ENCODE measurements at places on chromosomes 12 and 14. TPM values are rescaled to one million over a fixed set of nuclear protein-coding genes. Genes with fewer than 3 reads are reported as not detected.

The PHLDA1 gene
- total RNA-seq, result 10.7 TPM

The CSRP2 gene
- total RNA-seq, result 41.7 TPM

The ST8SIA1 gene
- 9.4 TPM for total RNA-seq

DNA sequence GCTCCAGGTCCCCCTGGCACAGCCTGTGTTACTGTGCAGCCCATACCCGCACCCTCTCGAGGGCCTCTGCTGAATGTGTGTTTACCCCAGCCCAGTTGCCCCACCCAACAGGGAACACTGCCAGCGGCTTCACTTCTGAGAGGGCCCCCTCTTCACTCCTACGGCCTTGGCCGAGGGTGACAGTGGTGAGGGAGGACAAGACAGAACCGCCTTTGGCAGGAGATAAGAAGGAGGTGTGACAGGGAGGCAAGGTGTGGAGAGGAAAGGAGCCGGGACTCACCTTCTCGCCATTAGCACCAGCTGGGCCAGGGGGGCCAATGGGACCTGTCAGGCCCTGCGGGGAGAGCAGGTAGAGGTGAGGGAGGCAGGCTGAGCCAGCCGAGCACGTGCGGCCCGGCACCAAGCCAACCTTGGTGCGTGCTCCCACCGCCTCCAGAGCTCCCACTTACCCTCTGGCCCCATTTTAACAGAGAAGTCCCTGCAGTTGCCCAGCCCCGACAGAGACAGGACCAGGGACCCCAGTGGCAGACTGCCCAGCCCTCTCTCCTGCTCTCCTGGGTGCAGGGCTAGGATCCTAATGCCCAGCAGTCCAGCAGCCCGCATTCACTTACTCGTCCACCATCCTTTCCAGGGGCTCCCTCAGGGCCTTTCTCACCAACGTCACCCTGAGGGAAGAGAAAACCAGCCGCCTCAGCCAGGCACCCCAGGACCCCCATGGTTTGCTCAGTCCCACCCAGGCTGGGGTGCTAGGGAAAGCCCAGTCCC lies 18.3 kb downstream of the TMEM106C start:
- DNase-seq, result no peak

The B4GALNT3 gene
- 11.7 TPM for total RNA-seq

- no peak for DNase-seq
Observed at GRCh38 chr12:113445544-113446171, 23.5 kb downstream of the SDSL start.

- DNase-seq, result no peak
Observed at GRCh38 chr12:66210840-66211239, 21.8 kb downstream of the IRAK3 start.

DNA sequence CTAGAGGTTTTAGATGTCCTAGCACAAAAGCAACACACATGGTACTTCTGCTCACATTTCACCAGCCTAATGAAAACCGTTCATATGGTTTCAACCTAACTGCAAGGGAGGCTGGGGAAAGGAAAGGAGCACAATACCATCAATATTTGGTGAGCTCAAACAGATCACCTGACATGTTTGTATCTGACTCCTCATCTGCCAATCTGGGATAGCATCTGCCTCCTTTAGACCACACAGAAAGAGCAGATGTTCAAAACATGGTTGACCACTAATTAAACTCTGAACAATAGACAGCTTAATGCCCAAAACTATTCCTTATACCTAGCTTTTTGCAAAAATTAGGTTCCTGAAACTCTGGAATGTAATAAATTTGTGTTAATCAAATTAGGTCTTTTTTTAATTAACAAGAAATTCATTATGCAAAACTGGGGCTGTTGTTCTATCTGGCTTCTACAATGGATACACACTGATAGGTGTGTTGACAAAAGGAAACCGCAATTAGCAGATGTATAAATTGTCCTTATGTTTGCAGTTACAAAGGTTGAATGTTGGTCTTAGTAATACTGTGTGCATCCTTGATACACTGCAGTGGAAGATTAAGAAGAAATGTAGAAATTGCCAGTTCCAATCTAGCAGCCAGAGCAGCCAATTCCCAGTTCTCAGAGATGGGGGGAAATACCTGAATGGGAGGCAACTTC lies 89.3 kb downstream of the DUSP6 start:
- DNase-seq, result no peak

GRCh38 chr12:132117558-132117875 lies 26.6 kb downstream of the DDX51 start:
- no peak for DNase-seq

DNA sequence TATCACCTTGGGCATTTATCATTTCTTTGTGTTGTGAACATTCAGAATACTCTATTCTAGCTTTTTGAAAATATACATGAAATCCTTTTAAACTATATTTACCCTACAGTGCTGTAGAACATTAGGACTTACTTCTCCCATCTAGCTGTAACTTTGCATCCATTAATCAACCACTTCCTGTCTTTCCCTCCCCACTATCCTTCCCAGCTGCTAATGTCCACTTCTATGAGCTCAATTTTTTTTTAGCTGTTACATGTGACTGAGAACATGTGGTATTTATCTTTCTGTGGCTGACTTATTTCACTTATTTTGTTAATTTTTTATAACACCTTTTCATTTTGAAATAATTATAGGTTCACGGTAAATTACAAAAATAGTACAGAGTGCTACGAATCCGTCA lies 136.0 kb downstream of the LMNTD1 start:
- no peak for DNase-seq

GRCh38 chr14:101726295-101726953 lies 35.1 kb upstream of the PPP2R5C start:
- DNase-seq, result peak; percentile 34

- no peak for DNase-seq
Observed at GRCh38 chr12:104964856-104965205, 6.7 kb upstream of the SLC41A2 start.

The NAB2 gene
- total RNA-seq, result 16.2 TPM

Measured in ureter (tissue), 1 donor.